ENCODE measurements at places on chromosomes 16 and 17.

DNA sequence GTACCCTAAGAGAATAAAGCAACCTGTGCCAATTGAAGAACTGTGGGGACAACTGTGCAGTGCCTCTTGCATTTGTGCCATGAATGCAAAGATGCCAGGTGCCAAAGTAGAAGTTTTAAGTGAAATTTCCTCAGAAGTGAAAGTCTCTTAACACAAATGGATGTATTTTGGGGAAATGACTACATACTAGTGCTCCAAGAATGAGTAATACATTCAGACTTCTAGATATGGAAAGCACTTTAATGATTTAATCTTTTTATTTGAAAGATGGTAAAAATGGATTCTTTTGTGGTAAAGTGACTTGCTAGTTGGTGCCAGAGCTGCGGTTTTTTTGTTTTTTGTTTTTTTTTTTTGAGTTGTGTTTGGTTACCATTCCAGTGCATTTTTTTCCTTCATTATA lies 15.0 kb downstream of the UTP18 start:
- no peak for DNase-seq

DNA sequence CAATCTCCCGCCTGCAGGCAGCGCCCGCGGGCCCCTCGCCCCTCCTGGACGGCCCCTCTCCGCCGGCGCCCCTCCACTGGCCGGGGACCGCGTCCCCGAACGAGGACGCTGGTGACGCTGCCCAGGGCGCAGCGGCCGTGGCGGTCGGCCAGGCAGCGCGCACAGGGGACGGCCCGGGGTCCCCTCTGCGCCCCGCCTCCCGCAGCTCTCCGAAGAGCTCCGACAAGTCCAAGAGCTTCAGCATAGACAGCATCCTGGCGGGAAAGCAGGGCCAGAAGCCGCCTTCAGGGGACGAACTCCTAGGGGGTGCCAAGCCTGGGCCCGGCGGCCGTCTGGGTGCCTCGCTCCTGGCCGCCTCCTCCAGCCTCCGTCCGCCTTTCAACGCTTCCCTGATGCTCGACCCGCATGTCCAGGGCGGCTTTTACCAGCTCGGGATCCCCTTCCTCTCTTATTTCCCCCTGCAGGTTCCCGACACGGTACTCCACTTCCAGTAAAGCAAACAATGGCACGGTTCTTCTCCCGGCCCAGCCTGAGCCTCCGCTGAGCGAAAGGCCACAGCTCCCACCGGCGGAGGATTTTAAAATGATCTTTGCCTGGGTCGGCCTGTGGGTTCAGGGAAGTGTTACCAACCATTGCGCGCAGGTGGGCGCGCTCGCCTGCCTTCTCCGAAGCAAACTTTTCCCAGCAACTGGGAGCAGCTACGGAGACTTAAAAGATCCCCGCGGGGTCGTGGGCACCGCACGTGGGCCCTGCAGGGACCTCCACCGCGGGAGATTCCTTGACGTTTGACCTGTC lies 1.1 kb downstream of the FOXL1 start:
- DNase-seq: no peak

DNA sequence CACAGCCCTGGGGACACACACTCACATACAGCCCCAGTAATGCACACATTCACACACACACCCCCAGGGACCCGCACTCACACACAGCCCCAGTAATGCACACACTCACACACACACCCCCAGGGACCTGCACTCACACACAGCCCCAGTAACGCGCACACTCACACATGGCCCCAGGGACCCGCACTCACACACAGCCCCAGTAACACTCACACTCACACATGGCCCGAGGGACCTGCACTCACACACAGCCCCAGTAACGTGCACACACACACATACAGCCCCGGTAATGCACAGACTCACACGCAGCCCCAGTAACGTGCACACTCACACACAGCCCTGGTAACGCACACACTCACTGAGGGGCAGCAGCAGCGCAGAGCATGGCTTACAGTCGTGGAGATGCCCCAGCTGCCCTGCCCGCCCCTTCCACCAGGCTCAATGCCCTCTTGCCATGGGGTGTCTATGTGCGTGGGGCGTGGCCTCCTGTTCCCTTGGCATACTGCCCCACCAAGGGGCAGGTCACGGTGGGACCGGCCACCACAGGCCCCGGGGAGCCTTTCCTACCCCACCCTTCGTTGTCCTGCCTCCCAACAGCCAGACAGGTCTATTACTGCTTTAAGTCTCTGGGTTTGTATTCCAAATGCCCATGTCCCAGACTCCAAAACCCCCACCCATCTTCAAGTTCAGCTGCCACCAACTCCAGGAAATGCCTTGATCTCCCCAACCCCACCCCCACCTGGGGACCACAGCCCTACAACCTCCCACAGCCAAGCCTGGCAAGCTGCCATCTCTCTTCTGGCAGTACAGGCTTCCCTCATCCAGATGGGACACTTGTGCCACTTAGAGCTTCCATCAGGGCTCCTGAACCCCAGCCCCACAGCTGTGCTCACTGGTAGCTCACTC lies 2.7 kb downstream of the CCDC102A start:
- DNase-seq: no peak

- no peak for DNase-seq
These were observed 7.5 kb upstream of the ITGB3 start for GRCh38 chr17:47246120-47246519.

DNA sequence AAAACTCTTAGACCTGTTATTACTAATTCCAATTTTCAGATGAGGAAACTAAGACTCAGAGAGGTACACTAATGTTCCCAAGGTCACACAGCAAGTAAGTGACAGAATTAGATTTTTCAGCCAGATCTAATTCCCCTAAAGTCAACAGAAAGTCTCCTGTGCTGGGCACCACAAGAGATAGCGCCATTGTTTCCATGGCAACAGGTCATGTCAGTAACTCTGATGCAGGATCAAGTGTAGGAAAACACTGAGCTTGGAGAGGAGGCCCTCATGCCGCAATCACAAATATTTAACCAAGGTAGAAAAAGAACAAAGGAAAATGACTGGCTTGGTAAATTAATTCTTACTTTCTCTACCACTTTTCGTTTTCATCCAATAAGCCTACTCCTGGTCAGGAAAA lies 166.0 kb upstream of the CDH13 start:
- no peak for DNase-seq

GRCh38 chr16:11520442-11520841 lies 66.3 kb downstream of the LITAF start:
- DNase-seq: no peak

GRCh38 chr16:84816485-84816884 lies 3.3 kb upstream of the CRISPLD2 start:
- no peak for DNase-seq

GRCh38 chr16:66824006-66824405 lies 6.8 kb downstream of the NAE1 start:
- DNase-seq: no peak

All from activated gamma-delta T cell (primary cell).